Suprapubic skin (tissue), 4 donors: ENCODE measurements at places on chromosomes 2 and 18.
A peak's percentile ranks its signal among the peaks of the same experiment; 100 is the strongest.

- no peak for DNase-seq
These were observed 16.8 kb upstream of the ANKRD53 start for GRCh38 chr2:70961648-70961994.

GRCh38 chr18:80109676-80110078 is 615 bp downstream of the ADNP2 start:
- peak; percentile 81 for DNase-seq

GRCh38 chr18:9066358-9066757 is 36.1 kb upstream of the NDUFV2 start:
- DNase-seq: no peak

DNA sequence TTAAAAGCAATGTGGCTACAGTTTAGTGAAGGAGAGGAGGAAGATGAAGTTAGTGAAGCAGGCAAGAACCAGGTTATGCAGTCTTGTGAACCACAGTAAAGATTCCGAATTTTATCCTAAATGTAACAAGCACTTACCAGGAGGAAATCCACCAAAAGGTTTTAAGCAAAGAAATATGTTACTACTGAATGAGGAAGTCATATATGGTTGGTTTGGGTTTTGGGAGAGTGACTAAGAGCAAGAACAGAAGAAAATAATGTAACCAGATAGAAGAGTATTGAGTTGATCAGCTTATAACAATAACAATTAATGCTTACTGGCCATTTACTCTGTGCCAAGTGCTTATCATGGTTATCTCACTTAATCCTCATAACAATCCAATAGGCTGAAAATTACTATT is 1.9 kb downstream of the USP37 start:
- no peak for DNase-seq

DNA sequence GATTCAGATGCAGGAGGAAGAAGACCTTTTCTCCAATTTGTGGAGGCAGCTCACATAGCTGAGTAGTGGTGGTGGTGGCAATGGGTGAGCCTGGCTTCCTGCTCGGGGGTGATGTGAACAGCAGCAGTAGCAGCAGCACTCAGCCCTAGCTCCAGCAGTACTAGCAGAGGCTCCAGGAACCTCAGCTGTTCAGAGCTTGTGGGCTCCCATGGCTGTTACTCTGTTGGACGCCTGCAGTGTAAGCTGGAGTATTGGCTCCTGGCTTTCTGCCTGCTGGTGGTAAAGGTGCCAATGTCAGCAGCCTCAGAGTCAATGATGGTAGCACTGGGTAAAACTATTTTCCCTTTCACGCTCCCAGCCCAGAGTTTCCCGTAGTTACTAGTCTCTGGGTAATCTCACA is 3.1 kb upstream of the SEH1L start:
- no peak for DNase-seq

DNA sequence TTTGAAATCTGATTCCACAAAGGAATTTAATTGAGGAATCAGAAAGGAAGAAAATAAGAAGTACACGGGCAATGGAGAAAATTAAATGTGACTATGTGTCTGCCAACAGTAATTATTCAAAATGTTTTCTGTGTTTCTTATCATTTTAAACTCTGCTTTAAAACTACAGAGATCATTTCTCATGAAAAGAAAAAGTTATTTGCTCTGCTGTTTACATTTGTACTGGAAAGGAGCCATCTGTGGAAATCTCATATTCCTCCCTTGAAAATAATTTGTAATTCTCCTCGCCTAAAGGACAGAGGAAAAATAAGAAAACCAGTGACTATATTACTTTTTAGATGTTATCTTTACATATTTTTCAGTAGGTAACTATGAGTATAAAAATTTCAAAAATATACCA is 181.9 kb upstream of the MEIS1 start:
- no peak for DNase-seq

GRCh38 chr18:3441290-3441689 is 8.7 kb upstream of the TGIF1 start:
- DNase-seq: no peak

DNA sequence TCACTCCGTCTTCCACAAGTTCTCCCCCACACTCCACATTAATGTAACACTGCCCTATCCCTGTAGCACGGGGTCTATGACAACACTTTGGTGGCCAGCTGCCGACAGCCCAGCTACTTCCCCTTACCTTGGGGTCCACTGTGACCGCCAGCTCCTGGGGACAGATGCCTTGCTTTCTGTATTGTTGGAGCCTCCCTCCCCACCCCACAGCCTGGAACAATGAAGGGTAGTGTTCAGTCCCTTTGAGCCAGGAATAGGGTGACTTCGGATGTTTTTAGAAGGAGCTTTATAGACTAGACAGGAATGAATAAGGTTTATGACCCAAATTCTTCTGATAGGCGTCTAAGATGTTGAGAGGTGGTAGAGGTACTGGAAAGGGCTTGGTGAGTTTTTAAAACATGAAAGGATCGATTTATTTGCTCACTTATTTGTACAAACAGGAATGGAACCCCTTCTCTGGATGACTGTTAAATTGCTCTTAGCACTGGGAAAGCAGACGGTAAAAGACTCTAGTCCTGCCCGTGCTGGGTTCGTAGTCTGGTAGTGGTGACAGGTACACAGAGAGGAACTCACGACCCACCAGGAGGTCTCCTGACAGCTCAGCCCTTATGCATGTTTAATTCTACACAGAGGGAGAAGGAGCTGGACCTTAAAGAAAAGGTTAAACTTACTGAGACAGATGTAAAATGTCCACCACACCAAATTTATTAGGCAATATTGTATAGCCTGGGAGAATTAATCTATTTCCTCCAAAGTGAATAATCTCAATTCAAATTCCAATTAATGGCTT is 90.9 kb downstream of the MYCN start:
- DNase-seq: no peak

DNA sequence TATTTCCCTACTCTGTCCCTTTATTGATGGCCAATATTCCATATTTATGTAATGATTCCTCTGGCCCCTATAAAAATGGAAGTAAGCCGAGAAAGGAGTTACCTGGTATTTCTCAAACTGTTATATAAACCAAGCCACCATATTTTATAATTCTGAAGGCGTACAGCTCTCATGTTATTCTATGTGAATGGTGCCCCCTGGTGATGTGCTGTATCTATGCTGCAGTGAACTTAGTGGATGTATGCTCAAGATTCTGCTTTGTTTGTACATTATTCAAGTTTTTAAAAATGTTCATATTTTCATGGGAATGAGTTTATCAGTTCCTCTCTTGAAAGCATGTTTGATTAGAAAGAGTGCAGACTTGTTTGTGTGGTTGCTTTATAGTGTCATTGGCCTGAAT is 194.5 kb upstream of the LRRTM1 start:
- DNase-seq: no peak

DNA sequence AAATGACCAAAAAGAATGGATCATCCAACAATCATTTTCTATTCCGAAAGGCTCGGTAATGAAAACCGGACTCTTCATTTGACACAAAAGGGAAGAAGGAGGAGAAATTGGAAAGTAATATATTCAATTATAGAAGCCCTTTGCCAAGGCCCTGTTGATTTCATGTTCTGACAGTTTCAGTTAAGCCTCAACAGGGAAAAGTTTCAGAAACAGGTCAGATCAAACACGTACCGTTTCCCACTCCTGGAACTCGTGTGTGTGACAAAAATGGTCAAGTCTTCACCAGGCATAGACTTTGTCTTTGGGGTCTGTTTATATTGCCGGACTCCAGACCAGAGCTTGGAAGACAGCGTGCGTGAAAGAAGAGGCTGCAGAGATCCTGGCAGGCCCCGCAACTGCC is 101.3 kb upstream of the BCL2L11 start:
- no peak for DNase-seq

DNA sequence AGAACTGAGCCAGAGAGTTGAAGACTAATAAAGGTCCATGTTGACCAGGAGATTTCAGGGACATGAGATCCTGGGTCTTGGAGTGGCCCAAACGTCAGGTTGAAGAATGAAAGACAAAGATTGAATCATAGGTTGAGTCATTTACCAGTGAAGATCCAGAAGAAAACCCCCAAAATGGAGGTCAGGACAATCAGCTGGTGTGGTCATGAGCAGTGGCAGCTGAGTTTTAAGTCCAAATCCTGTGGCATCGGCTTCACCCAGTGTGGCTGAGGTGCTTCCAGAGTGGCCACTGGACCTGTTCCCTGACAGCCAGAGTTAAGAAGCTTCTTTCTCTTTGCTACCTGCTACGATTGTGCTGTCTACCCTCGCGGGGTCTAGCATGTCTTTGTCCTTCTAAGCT is 234.0 kb downstream of the BCL2 start:
- no peak for DNase-seq

DNA sequence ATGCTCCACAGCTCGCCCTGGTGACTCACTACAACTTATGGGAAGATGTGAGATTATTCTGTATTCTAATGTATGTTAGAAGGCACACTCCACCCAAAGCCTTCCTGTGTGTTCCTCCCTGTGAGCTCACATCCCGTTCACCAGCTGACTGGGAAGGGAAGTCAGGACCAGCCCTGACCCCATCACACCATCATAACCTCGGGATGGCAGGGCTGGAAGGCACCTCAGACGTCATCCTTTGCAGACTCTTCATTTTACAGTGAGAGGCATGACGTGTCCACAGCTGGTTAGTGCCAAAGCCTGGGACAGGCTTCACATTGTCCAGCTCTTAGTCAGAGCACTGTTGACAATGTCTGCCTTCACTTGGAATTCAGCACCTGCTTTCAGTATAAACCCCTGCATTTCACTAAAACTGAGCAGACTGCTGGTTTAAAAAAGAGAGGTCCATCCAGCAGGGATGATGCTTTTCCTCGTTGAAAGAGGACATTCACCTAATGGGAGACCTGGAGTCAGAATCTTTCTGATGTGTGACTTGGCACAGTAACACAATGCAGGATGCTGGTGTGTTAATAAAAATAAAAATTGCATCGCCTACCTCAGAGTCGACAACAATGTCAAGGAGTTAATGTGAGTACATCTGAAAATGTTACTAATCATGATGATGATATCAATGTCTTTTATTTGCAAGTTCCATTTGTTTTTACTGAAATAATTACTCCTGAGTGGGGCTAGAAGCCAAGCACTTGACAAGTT is 418.0 kb upstream of the TNP1 start:
- DNase-seq: no peak

- DNase-seq: no peak
These were observed 14.3 kb upstream of the CCDC85A start for GRCh38 chr2:56169521-56169920.

- no peak for DNase-seq
These were observed 53.6 kb downstream of the CAPN13 start for GRCh38 chr2:30753630-30754029.

DNA sequence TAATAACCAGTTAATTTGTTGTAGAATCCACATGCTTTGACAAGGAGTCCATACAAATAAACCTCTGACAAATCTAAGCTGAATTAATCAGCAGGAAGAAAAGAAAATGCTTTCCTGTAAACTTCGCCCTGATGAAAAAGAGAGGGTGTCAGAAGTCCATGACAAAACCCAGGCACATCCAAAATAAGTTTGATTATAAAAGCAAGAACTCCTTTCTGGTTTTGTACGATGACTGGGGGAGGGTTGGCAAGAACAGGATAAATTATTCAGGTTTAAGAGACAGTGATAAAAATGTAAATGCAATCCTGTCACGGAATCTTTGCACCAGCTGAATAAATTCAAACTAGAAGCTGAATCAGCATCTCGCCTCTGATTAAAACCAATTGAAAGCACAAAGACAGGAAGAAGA is 469.2 kb upstream of the TNP1 start:
- no peak for DNase-seq

DNA sequence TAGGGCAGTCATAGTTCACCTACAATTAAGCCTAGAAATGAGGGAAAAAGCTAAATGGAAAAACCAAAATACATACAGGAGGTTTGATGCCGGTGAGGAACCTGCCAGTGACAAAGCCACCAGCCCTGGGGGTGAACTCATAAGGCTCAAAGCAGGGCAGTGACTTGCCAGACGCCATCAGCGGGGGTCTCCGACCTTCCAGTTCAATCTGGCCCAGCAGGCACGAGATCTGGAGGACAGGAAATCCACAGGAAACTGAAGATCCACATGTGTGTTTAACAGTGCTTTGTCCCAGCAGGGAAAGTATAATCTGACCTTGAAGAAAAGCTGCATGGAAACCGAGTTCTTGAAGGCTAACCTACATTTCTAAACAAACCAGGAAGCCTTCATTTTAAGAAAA is 60.1 kb downstream of the POLR1A start:
- peak; percentile 24 for DNase-seq

- peak; percentile 91 for DNase-seq
These were observed 24.9 kb downstream of the CIDEA start for GRCh38 chr18:12278741-12279682.

GRCh38 chr2:233061591-233062450 is 1.7 kb downstream of the INPP5D start:
- DNase-seq: peak; percentile 82

GRCh38 chr2:63614983-63615945 is 26.5 kb downstream of the MDH1 start:
- no peak for DNase-seq

- no peak for DNase-seq
These were observed 22.0 kb downstream of the NTSR2 start for GRCh38 chr2:11647834-11648600.

GRCh38 chr2:215626812-215627281 is 191.0 kb upstream of the FN1 start:
- no peak for DNase-seq

DNA sequence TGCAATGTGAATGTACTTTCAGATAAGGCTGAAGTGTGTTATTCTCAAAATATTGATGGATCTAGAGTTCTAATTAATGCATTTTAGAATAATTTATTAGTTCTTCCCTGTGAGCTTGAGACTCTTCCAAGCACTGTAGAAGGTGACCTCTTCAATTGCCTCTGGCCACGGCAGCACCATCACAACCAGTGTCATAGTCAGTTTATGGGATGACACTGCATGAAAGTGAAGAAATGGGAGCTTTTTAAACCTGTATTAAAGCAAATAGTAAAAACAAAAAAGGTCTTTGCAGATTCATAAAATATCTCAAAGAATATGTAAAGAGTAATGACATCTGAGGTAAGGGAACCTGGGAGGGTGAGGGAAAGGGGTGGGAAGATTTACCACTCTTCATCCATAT is 52.0 kb downstream of the OXER1 start:
- no peak for DNase-seq

DNA sequence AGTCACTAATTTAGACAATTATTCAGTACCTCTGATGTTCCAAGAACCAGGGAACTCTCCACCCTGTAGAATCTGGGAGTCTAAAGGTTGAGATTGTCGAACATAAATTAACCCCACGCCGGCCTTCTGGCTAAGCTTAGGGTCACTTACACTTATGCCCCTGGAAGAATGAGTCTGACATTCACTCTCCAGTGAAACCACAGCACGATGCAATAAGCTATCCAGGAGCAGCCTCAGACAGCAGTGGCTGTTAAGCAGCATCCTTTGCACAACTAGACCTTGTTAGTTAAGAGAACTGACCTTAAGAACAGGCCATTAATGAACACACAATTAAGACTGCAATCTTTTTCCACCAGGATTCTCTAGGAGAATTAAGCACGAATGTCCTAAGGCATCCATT is 25.0 kb downstream of the SH3YL1 start:
- no peak for DNase-seq

DNA sequence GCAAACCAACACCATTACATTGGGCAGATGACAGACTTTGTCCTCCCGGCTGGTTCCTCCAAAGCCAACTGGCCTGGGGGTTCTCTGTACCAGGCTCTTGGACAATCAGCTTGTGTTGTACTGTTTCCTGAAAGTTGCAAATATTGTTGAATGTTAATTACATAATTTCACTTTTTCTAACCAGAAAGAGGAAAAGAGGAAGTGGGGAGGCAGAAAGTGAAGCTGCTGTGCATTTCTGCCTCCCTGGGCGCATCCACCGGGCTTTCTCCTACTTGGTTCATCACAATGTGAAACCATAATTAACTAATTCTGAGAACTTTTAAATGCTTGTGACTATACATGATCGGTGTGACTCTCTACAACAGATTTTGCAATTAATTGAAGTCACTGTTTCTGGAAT is 10.1 kb downstream of the TWIST2 start:
- peak; percentile 31 for DNase-seq

- peak; percentile 95 for DNase-seq
These were observed 208.0 kb downstream of the ZFP36L2 start for GRCh38 chr2:43018179-43019024.
